ENCODE measurements at places on chromosomes 2 and 18.

GRCh38 chr2:116141891-116142474, 1672.5 kb upstream of the DDX18 start:
- no peak overlapping the region for H3K4me3 ChIP-seq
- DNase-seq = no peak
- no peak overlapping the region for H3K27ac ChIP-seq
- H3K4me1 ChIP-seq = no peaks in the 10 kb centered on the region
- H3K36me3 ChIP-seq = no peaks in the 10 kb centered on the region

DNA sequence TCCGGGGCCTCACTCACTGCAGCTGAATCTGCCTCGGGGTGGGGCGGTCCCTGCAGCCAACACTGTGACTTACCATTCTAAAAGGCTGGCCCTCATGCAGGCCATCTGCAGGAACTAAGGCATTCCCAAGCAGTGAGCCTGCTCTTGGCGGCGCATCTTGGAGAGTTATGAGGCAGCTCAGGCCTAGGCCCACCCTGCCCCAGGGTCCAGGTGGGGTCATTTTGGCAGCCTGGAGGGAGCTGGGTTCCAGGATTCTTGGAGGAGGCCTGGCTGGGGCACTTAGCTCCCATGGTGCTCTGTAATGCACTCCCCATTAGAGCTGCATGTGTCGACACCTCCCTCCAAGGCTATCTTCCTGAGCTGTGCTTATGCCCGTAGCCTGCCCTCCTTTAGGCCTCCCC, 14.8 kb upstream of the BIN1 start:
- H3K36me3 ChIP-seq = no peaks in the 10 kb centered on the region
- DNase-seq = no peak
- H3K4me1 ChIP-seq = no peaks in the 10 kb centered on the region
- no peaks in the 10 kb centered on the region for H3K27me3 ChIP-seq

DNA sequence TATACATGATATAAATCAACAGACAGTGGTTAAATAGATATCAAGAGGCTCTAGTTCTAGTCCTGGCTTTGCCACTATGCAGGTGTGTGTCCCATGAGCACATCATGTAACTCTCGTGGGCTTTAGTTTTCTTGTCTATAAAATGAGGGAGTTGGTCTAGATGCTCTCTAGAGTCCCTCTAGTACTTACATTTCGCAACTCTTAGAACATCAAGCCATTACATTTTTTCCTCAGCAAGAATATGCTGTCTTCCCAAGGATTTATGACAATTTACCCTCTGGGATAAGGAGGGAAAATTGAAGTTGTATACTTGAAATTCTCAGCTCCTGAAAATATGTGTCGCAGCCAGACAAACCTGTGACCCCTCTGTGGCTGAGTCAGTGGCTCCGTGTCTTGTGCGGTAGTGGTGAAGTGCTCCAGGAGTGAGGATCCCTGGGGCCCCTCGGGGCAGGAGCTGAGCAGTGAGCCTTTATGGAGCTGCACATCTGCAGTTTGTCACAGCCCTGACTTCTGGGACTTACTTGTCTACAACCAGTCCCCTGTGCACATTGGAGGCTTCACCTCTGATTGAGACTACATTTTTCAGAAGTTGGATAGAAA, 6.8 kb downstream of the PKP4 start:
- no peak overlapping the region for H3K27ac ChIP-seq
- no peaks in the 10 kb centered on the region for H3K27me3 ChIP-seq
- H3K36me3 ChIP-seq = no peaks in the 10 kb centered on the region
- H3K4me3 ChIP-seq = no peak overlapping the region

GRCh38 chr2:125643585-125643984, 1012.4 kb upstream of the GYPC start:
- no peak for DNase-seq
- no peak overlapping the region for H3K27ac ChIP-seq
- no peaks in the 10 kb centered on the region for H3K4me1 ChIP-seq
- no peaks in the 10 kb centered on the region for H3K36me3 ChIP-seq
- no peak overlapping the region for H3K4me3 ChIP-seq

DNA sequence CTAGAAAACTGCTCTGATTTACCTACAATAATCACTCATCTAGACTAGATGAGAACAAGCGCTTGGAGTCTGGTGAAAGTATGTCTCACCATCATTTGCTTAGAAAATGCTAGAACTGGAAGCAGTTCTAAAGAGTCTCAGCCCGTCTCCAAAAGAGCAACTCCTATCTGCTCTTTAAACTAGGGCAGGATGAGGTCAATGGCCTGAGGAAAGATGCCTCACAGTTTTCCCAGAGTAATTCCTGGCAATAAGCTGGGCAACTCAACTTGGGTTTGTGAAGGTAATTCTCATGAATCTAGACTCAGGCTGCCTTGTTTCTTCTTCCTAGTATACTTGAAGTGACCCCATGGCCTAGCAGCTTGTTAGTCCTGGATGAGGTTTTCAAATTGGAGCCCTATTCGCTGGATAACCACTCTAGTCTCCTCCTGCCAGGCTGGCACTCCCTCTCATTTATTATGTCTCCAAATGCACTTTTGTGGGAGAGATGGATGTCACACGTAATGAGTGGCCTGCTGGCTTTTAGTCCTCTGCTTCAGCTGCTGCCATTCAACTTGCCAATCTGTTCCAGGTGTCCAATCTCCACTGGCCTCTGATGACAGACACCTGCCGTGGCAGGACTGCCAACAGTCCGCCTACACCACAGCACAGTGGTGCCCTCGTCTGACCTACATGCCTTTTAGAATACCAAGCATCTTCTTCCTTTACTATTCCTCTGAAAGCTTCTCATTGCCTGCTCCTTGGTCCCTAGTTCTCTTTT, 80.9 kb downstream of the CABYR start:
- no peaks in the 10 kb centered on the region for H3K27me3 ChIP-seq
- H3K4me1 ChIP-seq = peaks cover 33% of the 10 kb centered on the region
- H3K4me3 ChIP-seq = no peak overlapping the region

GRCh38 chr2:135255208-135255607, 203.1 kb downstream of the RAB3GAP1 start:
- no peak overlapping the region for H3K27ac ChIP-seq
- no peak for DNase-seq
